ENCODE measurements at places on chromosomes 1 and 21.
A peak's percentile ranks its signal among the peaks of the same experiment; 100 is the strongest.

DNA sequence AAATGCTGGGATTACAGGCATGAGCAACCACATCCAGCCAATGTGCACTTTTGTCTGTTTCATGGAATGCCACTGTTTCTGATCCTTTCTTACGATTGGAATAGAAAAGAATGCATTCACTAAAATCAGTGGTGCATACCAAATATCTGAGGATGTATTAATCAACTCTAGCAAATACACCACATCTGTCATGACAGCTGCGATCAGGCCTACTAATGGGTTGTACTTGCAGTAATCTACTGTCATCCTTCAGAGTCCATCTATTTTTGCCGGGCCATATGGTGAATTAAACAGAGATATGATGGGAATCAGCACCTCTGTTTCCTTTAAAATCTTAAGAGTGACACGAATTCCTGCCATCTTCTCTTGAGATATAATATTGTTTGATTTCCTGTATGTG, 8.5 kb upstream of the USP1 start:
- DNase-seq: no peak

DNA sequence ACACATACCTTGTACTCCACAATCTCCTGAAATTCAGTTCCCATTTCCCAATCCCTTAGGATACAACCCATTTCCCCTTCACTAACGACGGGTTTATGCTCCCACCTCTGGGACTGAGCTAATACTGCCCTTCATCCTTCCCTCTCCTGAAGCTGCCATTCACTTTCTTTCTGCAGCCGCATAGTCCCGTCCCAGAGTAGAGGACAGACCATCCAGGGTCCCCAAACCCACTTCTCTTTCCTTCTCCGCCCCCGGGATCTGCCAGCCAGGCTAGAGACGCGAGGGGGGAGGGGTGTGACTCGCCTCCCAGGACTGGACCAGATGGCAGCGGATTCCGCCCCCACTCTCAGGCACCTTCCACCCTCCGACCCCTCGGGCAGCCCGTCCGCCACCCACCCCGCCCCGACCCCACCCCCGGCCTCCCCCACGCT, 679 bp downstream of the ABL2 start:
- DNase-seq: peak; percentile 2

GRCh38 chr21:38489729-38490128, 8.5 kb downstream of the ERG start:
- no peak for DNase-seq

DNA sequence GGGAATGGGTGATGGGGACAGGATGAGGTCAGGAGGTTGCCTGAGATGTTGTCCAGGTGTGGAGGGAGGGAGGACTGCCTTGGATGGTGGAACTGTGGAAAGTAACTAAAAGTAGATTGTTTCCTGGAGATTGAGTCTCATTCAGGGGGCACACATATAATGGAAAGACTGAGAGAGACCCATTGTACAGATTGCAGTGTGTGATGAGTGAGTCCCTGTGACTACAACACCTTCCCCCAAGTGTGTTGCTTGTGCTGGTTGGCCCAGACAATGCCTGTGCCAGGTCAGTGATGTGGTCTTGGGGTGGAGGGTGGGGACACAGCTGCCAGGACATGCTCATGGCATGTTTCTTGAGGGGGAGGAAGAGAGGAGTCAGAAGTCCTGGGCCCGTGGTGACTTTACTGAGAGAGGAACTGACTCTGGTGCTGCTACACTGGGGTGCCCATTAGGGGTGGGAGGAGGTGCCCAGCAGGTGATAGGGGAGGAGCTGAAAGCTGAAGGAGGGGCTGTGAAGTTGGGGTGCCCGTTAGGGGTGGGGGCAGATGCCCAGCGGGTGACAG, 5.2 kb downstream of the SNAP47 start:
- DNase-seq: no peak

DNA sequence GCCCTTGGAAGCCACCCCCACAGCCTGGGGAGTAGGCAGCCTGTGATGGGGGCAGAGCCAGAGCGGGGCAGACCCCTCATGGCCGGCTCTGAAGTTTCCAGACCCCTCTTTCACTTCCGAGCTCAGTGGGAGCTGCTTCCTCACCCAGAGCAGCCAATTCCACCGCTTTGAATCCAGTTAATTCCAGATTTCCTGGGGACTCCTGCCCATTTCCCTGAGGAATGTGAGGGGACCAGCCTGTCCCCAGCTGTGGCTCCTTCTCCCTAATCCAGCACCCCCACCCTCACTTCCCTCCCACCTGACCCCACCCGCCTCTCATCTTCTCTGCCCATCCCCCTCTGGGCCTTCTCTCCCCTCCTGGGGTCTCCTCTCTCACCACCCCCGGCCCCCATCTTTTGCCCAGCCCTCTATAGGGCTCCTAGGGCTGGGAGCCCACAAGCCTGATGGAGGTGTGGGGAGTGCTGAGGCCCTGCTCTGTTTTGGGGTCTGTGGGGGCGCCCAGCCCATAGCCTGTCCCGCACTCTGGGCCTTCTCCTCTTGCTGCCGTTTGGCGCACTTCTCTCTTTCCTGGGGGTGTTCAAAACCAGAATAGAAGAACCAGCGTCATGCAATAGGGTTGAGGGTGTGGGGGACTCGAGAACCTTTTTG, 26.2 kb upstream of the TNFRSF1B start:
- DNase-seq: no peak

DNA sequence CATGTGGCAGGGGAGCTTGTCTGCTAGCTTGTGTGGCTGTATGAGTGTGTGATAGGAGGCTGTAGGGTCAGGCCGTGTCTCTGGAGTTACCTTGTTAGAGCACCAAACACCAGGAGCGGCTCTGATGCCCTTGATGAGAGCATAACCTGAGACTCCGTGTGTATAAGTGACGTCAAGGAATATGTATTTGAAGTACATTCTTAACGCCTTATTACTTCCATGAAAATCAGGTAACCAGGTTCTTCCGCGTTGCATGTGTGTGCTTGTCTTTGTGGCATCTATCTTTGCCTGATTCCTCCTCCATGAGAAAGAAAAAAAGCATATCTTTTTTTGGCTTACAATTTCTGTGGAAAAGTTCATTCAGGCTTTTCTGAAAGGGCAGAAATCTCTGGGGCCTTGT, 4.6 kb downstream of the OLFML3 start:
- no peak for DNase-seq

GRCh38 chr1:19616489-19616888, 27.6 kb upstream of the NBL1 start:
- DNase-seq: no peak

DNA sequence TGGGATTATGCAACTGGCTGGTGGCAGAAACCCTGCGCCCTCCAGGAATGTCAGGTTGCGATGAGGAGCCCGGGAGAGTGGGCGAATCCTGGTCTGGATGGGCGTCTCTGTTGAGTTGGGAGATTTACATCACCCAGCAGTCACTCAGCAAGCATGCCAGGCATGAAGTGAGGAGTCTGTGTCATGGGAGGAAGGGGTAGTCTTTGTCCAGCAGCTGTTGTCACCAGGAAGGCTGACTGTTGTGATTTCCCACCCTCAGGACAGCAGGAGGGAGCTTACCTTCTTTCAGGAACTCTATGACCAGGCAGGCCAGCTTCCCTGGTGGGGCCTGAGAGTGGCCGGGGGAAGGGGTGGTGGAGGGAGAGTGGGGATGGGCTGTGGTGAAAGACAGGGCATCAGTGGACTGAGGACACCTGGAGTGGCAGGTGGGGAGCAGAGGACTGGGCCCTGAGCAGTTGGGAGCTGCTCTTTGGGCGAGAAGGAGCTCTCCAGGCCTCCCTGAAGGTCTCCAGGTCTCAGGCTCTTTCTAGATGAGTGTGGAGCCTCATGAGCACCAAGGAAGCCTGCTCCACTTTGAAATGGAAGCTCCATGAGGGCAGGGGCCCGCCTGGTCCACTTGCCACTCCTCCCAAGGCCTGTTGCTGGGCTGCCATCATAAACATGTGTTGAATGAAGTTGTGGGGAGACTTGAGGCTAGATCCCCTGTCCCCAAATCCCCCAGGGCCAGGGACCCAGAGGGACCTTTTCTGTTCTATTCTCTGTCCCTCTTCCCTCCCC, 21.3 kb upstream of the PKP1 start:
- no peak for DNase-seq

DNA sequence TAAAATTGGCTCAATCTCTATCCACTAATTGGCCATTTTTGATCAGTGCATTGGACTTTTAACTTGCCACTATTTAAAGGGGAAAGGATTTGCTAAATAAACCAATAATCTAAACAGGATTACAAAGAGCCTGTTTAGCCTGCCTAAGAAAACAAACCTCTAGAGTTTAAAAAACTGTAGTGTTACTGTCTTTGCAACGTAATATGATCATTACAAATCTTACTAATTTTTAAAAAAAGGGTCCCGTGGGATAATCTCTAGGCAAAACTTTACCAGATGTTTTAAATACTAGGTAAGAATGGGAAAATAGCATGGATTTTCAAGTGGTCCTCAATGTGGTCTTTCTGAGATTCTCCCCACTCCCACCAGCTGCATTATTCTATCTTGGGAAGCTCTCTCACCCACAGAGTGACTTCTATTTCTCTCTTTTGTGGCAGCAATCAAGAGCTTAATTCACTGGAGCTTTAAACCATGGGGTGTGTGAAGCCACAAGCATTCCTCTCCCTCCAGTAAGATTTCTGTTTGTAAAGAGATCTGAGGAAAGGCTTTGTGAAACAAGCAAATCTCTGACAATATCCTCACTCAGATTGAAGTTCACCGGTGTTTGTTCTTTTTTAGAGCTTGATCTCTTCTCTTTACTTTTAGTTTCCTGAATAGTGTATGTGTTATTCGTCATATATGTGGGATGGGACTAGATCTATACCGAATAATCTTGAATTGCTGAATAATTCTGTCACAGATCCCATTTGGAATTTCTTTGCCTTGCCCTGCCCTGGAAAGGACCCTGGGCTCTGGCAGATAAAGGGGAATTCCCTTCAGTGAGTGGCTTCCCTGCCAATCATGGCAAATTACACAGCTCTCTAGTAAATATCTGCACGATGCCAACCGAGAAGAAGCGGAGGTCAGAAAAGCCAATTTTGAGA, 132.2 kb downstream of the TLR5 start:
- DNase-seq: no peak

GRCh38 chr1:110281363-110282290, 57.5 kb upstream of the RBM15 start:
- DNase-seq: no peak

DNA sequence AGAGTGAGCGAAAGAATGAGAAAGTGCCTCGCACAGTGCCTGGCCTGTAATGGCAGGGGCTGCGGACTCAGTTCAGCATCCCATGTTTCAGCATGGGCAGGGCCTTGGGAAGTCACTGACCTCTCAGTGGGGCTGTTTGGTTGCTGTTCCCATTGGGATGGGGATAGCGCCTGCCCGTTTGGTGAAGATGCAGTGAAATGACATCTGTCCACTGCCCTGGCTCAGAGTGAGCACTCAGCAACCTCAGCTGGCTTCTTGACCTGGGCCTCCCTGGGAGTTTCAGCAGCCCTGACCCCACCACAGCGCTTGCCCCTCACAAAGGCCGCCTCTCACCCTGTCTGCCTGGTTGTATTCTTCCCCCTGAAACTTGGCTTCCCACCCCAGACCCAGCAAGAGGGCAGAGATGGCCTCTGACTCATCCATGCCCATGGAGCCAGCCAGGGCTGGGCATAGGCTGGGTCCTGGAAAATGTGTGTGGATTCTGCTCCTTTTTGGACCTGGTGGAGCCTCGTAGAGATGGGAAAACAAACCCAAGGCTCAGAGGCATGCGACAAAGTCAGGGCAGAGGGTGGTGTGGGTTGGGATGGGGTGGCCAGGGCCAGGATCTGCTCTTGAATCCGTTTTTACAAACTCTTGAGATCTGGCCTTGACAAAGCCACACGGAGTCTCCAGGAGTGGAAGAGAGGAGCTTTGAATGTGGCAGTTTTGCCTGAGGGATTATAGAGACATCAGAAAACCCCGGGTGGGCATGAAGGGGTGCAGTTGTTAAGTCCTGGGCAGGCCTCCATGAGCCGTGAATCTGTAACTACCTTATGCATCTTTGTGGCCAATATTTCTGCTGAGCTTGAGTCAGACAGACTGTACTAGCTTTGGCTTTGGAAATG, 1.2 kb downstream of the XKR8 start:
- no peak for DNase-seq

DNA sequence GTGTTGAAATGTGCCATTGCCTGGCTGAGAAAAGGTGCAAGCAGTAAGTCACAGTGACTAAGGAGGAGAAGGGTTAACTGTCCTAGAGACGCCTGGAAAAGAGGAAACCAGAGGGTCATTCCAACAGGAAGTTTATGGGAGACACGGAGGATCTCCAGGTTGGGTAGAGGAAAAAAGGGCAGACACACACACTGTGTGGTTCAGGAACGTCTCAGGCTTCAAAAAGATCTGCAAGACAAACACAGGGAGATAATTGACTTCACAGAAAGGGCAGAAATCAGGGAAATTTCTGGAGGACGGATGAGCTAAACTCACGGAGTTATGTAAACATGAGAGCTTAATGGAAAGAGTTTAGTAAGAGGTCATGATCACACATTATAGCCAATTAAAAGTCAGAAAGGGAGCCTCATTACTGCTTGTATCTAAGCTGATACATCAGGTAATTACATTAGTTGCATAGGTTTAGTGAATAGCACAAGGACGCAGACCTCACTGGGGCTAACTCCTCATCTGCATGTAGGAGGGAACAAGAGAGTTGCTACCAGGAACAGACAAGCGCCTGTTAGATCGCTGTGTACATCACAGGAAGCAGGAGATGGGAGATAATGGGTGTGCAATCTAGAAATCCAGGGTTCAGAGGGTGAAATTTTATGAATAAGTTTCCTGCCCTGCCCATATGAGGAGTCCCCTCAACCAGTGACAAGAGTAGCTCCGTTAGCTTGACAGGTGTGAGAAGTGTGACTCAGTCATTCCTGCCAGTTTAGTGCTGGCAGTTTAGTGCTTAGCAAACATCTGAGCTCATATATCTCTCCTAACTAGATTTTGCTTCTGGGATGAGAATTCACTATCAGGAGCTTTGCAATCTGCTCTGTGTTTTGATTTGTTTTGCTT, 96.6 kb upstream of the TNR start:
- DNase-seq: no peak

DNA sequence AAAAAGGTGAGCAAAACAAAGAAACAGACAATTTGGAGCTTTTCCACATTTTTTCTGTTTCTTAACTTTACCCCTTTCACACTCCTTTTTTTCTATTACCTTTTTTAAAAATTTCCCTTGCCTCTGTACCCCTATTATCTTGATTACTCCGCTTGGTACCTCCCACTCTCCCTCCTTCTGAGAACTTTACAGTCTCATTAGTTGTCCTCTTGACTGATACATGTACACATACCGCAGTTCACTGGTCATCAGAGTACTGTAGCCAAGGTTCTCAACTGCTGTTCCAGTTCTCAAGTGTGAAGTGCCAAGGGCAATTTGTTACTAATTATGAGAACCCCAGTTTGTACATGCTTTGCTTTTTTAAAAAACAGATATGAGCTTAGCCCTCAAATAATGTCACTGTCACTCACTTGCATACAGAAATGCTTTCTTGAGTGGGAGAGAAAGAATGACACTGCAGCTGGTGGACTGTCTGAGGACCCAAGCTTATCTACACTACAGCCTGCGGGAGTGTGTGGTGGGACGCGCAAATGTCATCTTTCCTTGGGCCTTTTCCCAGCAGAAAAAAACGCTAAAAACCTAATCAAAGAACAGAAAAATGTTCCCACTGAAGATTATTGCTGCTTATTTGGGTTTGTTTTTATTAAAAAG, 160.8 kb downstream of the DISP1 start:
- no peak for DNase-seq

Measured in activated effector memory CD4-positive, alpha-beta T cell treated with Interleukin-2 at 50 U/mL for 16 hours (primary cell).